ENCODE measurements at places on chromosomes 12 and 14. TPM values are rescaled to one million over a fixed set of nuclear protein-coding genes. Genes with fewer than 3 reads are reported as not detected.

The TDRD9 gene
- 0.32 TPM for total RNA-seq

The TEX22 gene
- total RNA-seq = 0.32 TPM

The PDZRN4 gene
- total RNA-seq = not detected

The KCNH3 gene
- total RNA-seq = under 0.01 TPM

The HHIPL1 gene
- total RNA-seq = 3.9 TPM

The CNTN1 gene
- 2.6 TPM for total RNA-seq

The MUCL1 gene
- total RNA-seq = not detected

The RPS6KL1 gene
- total RNA-seq = 2.2 TPM

The KLHL33 gene
- 0.43 TPM for total RNA-seq

The PRKCH gene
- total RNA-seq = 0.97 TPM

The PPP1R1A gene
- not detected for total RNA-seq

The ASPG gene
- not detected for total RNA-seq

The PPM1H gene
- 2.3 TPM for total RNA-seq

The CCDC92 gene
- total RNA-seq = 8.2 TPM

The NFE2 gene
- 0.43 TPM for total RNA-seq

The ATL1 gene
- total RNA-seq = 6.9 TPM

The ANKRD33 gene
- not detected for total RNA-seq

The OASL gene
- under 0.01 TPM for total RNA-seq

The FMNL3 gene
- total RNA-seq = 22.5 TPM

The PLBD1 gene
- total RNA-seq = 10.0 TPM

The CACNA2D4 gene
- 0.97 TPM for total RNA-seq

The ACOT6 gene
- total RNA-seq = under 0.01 TPM

The SLCO1A2 gene
- 0.32 TPM for total RNA-seq

The UNC79 gene
- under 0.01 TPM for total RNA-seq

The ENDOU gene
- not detected for total RNA-seq

The DDN gene
- total RNA-seq = under 0.01 TPM

The MMP14 gene
- 327 TPM for total RNA-seq

The NRL gene
- 1.3 TPM for total RNA-seq

The DPPA3 gene
- total RNA-seq = not detected

The SMCO3 gene
- total RNA-seq = under 0.01 TPM

The MANSC4 gene
- not detected for total RNA-seq

The LAG3 gene
- 0.43 TPM for total RNA-seq

The C1QL4 gene
- not detected for total RNA-seq

The ZCRB1 gene
- total RNA-seq = 42.2 TPM

The LTBR gene
- 69.6 TPM for total RNA-seq

The TAS2R8 gene
- total RNA-seq = 0.43 TPM

The AICDA gene
- total RNA-seq = not detected

The FBXO21 gene
- 48.4 TPM for total RNA-seq

The SIX6 gene
- total RNA-seq = not detected

The LRRC43 gene
- 1.7 TPM for total RNA-seq

The CD69 gene
- not detected for total RNA-seq

The KHNYN gene
- total RNA-seq = 47.4 TPM

The NRIP2 gene
- total RNA-seq = 0.86 TPM

The TARBP2 gene
- total RNA-seq = 54.8 TPM

The NPFF gene
- not detected for total RNA-seq

The CEP83 gene
- 14.2 TPM for total RNA-seq

The KRT73 gene
- total RNA-seq = not detected

The PAH gene
- not detected for total RNA-seq
